ENCODE measurements at places on chromosomes 13 and 19.
A peak's percentile ranks its signal among the peaks of the same experiment; 100 is the strongest.

DNA sequence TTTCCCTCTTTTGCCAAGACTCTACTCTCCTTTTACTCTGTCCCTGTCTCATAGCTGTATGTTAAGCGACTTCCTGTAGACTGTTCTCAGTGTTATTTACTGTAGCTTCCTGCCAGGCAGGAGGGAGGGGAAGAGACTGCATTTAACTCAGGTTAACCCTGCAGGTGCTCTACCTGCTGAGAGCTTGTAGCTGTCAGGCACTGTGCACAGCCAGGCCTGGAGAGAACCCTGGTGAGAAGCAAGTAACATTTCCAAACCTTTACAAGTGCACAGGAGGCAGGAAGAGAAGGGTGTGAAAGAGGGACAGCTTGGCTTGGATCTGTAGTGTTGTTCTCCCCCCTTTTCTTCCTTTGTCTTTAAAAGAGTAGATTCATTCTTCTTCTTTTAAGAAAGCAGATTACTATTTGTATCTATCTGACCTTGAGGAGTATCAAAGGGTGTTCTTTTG is 167.1 kb downstream of the LMO7 start:
- peak; percentile 95 for DNase-seq

GRCh38 chr19:55473225-55474012 is 3.0 kb upstream of the ZNF628 start:
- peak; percentile 94 for DNase-seq

DNA sequence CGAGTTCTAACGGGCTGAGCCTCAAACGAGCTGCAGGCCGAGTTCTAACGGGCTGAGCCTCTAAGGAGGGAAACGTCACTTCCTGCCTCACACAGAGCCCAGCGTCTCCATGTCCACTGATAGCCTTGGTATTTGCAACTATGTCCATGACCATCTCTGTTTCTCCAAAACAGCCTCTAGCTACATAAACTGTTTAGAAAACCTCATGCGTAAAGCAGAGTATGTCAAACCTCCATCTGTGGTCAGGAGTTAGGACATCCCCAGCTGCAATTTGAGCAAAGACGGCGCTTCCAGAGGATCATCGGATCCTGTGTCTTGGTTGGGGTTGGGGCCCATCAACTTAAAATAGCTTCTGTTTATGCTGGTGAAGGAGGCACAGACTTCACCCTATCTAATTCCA is 20.8 kb downstream of the RASA3 start:
- DNase-seq = no peak

DNA sequence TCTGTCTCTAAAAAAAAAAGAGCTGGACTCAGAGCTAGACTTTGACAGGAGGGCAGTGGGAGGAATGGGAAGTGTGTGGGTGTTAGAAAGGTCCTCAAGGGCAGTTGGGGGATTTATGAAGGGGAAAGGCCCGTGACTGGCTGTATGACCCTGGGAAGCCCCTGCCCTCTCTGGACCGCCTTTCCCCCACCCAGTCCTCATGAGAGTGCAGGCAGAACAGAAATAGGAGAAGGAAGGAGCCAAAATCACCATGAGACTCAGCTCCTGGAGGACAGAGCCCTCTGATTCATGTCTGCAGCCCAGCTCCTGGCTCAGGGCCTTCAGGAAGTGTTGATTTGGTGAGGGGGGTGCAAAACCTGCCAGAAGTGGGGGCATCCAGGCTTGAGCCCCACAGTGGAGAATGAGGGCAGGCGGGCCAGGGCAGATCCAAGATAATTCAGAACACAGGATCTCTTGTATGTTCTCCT is 8.7 kb upstream of the SMG9 start:
- DNase-seq = no peak

- no peak for DNase-seq
These were observed 78.8 kb downstream of the CACNA1A start for GRCh38 chr19:13427273-13428051.

GRCh38 chr13:109869312-109870237 is 83.2 kb upstream of the IRS2 start:
- DNase-seq = peak; percentile 97

DNA sequence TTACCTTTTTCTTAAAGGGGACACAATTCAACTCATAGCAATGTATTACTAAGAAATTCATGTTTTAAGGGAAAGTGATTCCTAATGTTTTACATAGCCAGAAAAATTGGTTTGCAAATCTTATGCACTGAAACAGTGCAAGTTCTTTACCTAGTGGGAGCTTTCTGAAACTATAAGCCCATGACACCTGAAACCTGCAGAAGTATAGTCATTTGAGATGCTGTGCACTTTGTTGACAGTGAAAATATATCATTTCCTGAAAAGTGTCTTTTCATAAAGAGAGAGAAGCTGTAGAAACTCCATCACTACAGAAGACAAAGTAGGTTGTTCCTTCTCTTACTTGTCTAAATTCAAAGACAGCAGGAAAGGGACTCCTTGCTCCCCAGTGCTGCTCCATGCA is 517.1 kb downstream of the LMO7 start:
- no peak for DNase-seq

DNA sequence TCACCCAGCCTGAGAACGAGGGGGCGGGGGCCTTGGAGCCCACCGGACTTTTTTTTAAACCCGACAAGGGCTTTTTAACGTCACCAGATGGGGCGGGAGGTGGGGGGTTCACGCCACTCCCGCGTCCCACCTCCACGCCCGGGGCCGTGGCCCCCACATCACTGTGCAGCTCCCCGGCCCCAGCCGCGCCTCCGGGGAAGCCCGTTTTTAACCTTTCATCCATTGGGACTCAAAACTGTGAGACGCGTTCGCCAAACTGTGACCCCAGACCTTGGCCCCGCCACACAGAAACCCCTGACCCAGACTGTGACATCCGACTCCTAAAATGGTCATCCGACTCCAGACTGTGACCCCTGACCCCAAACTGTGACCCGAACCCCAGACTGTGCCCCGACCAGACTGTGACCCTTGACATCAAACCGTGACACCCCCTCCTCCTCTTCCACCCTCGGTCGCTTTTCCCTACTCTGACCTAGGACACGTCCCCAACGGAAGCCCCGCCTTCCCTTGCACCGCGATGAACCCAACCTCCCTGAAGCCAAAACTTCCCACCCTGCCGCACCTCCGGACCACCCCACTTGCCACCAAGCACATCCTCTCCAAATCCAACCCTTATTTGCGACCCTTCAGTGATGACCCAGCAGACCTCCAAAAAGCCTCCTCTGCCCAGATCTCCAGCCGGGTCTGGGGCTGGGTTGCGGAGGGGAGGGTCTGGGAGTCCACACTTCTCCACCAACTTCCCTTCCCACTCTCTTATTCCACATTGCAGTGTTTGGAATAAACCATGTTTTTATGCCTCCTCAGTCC is 1.5 kb upstream of the GRWD1 start:
- peak; percentile 28 for DNase-seq

DNA sequence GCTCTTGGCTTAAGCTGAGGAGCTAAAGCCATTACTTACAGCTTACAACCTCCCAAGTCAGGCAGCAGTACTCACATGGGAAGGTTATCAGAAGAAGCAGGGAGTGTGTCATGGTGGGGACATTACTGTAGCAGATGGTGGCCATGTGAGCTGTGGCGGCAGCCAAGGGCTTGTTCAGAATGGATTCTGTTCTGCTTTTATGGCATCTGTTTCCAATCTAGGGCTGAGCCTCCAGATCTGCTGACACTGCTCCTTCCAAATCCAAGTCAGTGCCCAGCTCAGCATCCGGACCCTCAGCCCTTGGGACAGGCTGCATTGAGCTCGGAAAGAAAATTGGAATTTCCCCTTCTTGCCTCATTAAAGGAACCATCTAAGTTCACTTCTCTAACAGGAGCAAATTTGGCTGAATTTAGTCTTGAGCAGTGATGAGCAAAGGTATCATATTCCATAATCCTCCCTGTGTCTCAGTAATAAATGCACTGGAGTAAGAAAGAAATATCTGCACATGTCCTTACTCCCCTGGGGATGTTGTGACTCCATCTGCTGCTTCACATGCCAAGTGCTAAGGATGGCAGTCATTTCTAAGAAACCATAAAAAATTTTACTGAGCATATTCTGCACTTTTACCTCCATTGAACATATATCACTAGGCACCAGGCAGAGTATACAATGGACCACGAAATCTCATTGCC is 73.9 kb downstream of the KCTD12 start:
- no peak for DNase-seq

- DNase-seq = no peak
These were observed 1806.1 kb upstream of the MIR17HG start for GRCh38 chr13:89541091-89542030.

DNA sequence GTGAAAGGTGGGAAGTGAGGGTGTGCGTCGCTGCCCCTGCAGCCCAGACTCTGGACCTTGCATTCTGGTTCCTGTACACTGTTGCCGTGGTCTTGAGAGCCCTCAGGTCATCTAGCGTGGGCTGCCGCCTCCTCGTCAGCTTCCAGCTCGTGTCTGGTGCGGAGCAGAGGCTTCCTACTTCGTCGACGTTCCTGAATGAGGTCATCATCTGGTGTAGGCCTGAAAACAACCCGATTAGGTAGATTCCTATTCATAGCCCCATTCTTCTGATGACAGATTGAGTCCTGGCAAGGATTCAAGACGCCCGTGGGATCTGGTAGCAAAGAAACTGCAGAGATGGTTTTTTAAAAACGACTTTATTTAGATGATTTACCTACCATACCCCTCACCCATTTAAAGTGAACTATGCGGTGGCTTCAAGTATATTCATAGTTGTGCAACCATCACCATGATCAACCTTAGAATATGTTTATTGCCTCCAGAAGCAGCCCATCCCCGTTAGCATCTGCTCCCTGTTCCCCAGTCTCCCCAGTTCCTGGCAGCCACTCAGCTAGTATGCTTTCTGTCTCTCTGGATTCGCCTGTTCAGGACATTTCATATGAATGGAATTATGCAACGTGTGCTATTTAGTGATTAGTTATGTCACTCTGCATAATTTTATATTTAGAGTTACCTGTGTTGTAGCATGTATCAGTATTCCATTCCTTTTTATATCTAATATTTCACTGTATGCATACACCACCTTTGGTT is 13.8 kb downstream of the NAXD start:
- no peak for DNase-seq

- DNase-seq = no peak
These were observed 66.8 kb upstream of the IRS2 start for GRCh38 chr13:109853153-109853552.

DNA sequence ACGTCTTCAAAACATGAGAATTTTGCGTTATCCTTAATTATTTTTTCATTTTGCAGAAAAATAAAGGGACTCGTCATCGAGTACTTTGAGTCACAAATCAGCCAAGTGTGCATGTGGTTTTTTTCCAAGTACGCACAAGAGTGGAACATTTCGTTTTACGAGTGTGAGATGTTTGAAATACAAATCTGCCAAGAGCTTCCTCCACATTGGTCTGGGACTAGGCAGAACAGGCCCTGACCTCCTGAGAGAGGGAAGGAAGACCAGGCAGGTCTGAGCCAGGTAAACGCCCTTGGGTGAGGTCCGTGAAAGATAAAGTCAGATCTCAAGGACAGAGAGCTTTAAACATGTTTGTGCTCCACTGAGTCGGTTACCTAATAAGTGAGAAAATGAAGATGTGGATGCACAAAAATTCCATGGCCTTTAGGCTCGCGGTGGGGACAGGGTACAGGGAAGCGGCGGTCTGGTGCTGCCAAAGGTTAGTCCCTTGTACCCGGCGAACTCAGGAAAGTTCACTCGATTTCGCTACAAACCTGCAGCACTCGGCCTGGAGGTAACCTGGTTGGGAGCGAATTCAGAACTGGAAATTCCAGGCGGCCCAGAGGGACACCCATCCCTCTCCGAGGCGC is 473 bp upstream of the ITM2B start:
- peak; percentile 52 for DNase-seq

- DNase-seq = peak; percentile 77
These were observed 5.7 kb downstream of the REX1BD start for GRCh38 chr19:18594096-18594823.

- no peak for DNase-seq
These were observed 64.8 kb upstream of the GPR183 start for GRCh38 chr13:99371956-99372355.

GRCh38 chr13:100156788-100157187 is 67.9 kb downstream of the PCCA start:
- peak; percentile 37 for DNase-seq

DNA sequence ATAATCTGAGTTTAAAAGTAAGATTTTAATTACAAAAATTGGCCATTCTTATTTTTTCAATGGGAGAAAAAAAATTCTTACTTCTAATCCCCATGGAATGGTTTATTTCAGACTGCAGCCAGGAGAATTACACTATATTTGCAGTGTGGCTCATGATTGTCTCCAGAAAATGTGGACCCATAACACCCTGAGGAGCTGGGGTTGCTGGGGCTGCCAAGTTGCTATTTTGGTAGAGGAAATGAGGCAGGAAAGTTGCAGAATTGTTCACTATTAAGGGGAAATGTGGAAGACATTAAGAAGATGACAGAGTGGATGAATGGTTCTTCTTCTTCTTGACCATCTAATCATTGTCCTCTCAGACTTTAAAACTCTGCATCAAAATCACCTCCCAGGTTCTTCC is 4.6 kb upstream of the SCEL start:
- DNase-seq = no peak

DNA sequence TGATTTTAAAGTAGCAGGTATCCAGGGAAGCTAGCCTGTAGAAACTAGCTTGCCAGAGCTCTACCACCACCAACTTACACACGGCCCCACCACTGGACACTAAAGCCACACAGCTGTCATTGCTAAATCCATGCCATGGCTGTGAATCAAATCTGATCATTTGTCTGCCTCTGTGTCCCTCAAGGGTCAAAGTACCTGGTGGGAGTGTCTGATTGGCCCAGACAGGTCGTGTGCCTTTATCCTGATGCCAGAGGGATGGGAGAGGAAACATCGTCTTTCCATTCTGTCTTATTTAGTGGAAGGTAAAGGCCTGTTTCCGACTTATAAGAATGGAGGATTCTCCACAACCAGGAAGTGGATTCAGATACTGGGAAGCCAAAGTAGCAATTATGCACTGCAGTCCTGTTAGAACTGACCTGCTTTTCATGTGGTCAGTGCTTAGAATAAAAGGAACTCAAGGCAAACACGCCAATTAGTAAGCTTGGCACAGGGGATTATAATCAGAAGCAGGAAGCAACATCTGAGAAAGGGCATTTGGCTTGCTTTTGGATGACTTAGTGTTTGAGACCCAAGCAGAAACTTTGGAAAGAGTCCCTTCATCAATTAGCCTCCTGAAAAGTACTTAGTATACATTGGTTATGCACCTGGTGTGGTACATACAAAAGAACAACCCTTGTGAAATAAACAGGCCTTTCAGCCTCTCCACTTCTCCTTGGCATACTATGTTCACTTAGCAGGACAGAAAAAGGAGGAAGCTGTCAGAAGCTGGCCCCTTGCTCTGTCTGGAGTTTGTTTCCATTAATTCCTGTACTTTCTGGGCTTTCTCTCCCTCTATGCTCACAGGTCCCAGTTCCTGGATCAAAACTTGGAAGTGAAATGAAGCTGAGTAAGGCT is 192.4 kb downstream of the NUFIP1 start:
- peak; percentile 2 for DNase-seq

- DNase-seq = no peak
These were observed 225.5 kb upstream of the IPO5 start for GRCh38 chr13:97727991-97728390.

GRCh38 chr13:50928102-50928501 is 18.5 kb downstream of the RNASEH2B start:
- DNase-seq = no peak

DNA sequence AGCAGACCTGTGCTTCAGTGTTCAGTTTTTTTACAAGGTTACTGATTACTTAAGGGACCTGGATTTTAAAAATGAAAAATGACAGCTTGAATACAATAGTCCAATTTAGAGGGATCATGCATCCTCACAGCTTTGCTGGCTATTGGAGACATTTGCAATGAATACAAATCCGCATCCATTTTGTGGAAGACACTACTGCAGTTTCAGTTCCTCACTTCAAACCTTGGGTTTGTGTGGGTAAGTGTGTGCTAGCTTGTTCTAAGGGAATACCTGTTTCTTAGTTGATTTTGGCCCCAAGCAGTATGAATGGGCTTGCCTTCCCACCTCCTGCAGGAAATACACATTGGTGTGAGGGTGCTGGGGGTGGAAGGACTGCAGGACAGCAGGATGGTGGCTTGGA is 222.4 kb downstream of the OLFM4 start:
- DNase-seq = no peak
